ENCODE measurements at places on chromosomes 5 and 9. TPM values are rescaled to one million over a fixed set of nuclear protein-coding genes. Genes with fewer than 3 reads are reported as not detected.
A peak's percentile ranks its signal among the peaks of the same experiment; 100 is the strongest.

DNA sequence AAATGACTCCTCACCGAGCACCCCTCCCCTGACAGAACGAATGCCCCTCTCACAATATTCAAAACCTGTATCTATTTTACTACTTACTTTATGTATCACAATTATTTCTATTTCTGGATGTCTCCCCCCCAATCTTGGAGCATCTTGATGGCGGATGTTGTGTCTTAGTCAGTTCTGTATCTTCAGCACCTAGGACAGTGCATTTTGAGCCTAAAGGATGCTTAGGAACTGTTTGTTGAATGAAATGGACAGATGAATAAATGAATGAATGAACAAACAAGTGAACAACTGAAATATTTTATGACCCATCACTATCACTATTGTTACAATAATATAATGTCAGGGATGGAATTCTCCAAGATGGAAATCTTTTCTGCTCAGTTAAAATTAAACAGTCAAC lies 295.7 kb downstream of the DNAH5 start:
- DNase-seq, result no peak

GRCh38 chr5:65927503-65928321 lies 1.3 kb downstream of the ERBIN start:
- peak; percentile 32 for DNase-seq

DNA sequence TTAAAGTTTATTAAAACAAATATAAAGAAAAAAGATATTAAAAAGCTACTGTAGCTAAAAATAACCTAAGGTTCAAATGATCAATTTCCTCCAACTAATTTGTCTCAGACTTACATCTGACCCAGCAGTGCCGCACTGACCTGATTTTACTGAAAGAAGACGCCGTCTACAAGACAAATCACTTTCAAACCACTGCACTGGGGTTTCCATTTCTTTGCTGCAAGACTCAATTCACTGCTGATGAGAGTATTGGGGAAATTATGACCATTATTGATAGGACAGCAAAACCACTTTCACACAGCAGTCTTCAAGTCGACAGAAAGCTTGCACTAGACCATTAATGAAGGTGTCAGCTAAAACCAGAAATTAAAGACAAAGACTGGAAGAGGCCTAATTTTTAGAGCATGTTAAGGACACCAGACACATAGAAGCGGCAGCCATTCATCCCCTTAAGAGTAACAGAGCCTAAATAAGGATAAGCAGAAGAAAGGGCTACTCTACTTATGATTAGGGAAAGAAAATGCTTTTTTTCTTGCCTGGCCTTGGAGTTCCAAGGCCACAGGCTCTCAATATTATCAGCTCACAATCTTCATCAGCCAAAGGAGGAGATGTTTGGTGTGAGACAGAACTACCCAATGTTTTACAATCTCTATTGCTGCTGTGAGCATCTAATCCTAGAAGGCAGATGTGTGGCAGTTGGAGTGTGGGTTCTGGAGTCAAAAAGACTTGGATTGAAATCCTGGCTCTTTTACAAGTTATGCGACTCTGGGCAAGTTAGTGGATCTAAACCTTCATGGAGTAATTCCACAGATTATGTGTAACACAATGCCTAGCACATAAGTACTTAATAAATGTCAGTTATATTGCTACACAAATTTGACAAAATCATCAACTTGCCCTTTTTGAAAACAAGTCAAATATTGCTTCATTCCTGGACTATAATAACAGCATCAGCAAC lies 190.7 kb downstream of the MAPKAP1 start:
- DNase-seq, result no peak

DNA sequence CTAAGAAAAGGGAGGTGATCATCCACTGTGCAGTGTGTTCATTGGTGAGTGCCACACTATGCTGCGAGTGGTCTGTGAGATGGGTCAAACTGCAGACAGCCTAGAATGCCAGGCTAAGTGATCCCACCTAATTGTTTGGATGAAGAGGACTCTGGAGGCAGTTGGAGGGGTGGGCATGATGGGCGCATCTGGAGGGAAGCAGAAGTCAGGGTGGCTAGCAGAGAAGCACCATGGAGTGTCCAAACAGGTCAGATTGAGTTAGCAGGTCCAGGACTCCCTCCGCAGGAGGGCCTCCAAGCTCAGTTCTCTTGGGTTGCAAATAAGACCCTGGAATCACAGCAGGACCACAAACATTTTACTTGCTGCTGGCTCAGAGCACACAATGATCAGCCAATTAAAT lies 19.9 kb upstream of the ANGPTL2 start:
- DNase-seq, result no peak

GRCh38 chr5:143442385-143442784 lies 38.9 kb upstream of the NR3C1 start:
- DNase-seq, result no peak

GRCh38 chr9:131950487-131950886 lies 129.2 kb downstream of the MED27 start:
- DNase-seq, result no peak

GRCh38 chr9:38036359-38037084 lies 32.5 kb downstream of the SHB start:
- no peak for DNase-seq

DNA sequence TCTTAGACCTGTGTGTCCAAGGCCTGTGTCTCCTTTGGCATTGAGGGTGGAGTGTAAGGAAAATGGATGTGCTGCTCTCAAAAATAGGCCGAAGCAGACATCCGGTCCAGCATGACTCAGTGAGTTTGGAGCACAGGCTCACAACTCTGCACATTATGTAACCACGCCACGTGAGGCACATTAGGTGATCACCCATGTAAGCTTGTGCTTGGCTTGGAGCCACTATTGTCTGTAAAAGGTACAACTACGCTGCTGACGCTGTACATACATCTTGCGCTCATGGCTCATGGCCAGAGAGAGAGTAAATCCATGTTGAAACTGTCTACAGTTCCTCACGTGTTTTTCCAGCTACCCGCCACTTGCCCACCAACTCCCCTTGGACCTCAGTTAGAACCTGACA lies 177.5 kb downstream of the PDE4D start:
- no peak for DNase-seq

STKLD1 gene
- 3.1 TPM for polyA plus RNA-seq

NR5A1 gene
- 0.05 TPM for polyA plus RNA-seq
